ENCODE measurements at places on chromosomes 13 and 19.

DNA sequence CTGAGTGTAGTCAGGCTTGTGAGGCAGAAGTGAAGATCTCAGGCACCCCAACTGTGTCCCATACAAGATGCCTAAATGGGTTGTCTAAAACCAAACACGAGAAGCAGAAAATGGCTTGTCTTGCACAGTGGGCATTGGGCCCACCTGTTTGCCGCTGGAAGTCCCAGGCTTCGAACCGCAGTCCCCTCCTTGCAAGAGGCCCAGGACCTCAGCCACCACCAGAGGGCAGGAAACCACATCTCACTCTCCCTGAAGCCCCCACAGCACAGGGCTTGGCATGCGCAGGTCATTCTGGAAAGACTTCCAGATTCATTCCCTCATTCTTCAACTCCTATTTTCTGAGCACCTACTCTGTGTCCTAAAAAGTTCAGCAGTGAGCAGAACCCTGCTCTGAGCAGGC lies 973.7 kb downstream of the UQCRFS1 start:
- no peaks in the 10 kb centered on the region for H3K4me1 ChIP-seq
- H3K4me3 ChIP-seq = no peak overlapping the region
- H3K27me3 ChIP-seq = no peaks in the 10 kb centered on the region
- DNase-seq = no peak
- H3K27ac ChIP-seq = no peak overlapping the region
- H3K36me3 ChIP-seq = no peaks in the 10 kb centered on the region

DNA sequence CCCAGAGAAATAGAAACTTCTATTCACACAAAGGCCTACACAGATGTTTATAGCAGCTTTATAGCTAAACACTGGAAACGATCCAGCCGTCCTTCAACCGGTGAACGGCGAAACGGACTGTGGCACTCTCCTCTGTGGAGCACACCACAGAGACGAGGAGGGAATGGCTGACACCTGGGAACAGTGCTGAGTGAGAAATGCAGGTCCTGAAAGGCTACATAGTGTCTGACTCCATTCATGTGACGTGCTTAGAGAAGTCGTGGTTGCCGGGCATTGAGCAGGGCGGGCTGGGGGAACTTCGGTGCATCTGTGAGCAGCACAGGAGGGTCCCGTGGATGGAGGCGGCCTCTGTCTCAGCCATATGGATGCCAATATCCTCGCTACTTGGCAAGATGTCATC lies 3.1 kb upstream of the GRK1 start:
- peaks cover 26% of the 10 kb centered on the region for H3K27me3 ChIP-seq
- DNase-seq = peak; percentile 61
- H3K36me3 ChIP-seq = no peaks in the 10 kb centered on the region

GRCh38 chr13:52406629-52407028 lies 657 bp upstream of the THSD1 start:
- H3K27ac ChIP-seq = no peak overlapping the region
- H3K36me3 ChIP-seq = peaks cover 3% of the 10 kb centered on the region
- no peak for DNase-seq
- H3K27me3 ChIP-seq = no peaks in the 10 kb centered on the region

DNA sequence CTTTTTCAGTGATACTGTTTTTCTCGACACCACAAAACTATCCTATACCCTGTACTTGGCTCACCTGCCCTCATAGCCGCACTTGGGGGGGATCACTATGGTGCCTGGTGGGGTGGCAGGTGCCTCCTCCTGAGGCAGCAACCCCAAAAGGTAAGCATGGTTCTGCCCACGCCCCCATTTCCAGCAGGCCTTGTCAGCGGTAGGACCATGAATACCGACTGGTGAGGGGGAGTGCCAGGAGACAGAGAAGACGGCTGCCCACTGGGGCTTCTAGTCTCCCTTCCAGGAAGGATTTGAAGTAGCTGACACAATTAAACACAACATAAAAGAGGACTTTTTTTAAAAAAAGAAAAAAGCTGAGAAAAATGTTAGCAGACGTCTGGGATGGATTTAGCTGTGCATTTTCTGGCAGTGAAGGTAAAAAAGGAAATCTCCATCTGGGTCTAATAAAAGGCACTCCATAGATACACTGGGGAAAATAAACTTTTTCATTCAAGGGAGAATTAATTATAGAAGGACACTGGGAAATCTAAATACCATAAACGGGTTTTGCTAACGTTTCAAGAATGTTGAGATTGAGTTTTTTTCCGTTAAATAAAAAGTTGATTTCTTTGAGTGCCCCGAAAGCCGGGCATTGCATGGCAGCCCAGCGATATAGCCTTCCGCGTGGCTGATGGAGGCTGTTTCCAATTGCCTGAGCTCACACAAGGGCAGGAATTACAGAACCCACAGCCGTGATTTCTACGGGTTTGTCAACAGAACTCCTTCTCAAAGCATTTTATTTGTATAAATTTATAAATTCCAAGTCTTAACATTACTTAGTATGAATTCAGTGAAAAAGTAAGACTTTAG lies 45.1 kb downstream of the ATP11A start:
- peak; percentile 34 for DNase-seq
- no peak overlapping the region for H3K27ac ChIP-seq
- no peaks in the 10 kb centered on the region for H3K36me3 ChIP-seq
- H3K27me3 ChIP-seq = no peaks in the 10 kb centered on the region

DNA sequence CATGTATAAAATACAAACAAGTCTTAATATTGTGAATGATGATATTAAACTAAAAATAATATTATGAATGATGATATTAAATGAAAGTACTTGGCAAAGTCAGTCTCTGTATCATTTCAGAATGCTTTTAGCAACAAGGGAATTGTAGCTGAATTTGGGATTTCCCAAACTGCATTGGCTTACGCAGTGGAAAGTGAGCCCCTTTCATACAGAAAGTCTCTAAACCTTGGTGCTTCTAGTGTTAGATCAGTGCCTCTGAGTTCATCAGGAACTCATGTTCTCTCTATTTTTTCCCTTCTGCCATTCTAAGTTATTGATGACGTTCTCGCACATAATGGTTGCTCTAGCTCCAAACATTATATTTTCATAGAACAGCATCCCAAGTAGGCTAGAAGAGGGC lies 300.0 kb downstream of the ITGBL1 start:
- H3K36me3 ChIP-seq = no peaks in the 10 kb centered on the region
- H3K27me3 ChIP-seq = no peaks in the 10 kb centered on the region
- no peak for DNase-seq
- no peak overlapping the region for H3K27ac ChIP-seq

GRCh38 chr13:43377149-43377548 lies 353.8 kb downstream of the DNAJC15 start:
- no peak overlapping the region for H3K4me3 ChIP-seq
- peak overlapping the region; percentile 55 for H3K27ac ChIP-seq
- H3K4me1 ChIP-seq = peaks cover 44% of the 10 kb centered on the region
- H3K36me3 ChIP-seq = no peaks in the 10 kb centered on the region
- no peak for DNase-seq
- H3K27me3 ChIP-seq = no peaks in the 10 kb centered on the region

GRCh38 chr13:20351281-20352022 lies 119.3 kb upstream of the GJB6 start:
- H3K4me3 ChIP-seq = no peak overlapping the region
- no peak overlapping the region for H3K27ac ChIP-seq
- peak; percentile 72 for DNase-seq
- peaks cover 15% of the 10 kb centered on the region for H3K4me1 ChIP-seq
- H3K27me3 ChIP-seq = peaks cover 8% of the 10 kb centered on the region

GRCh38 chr13:110831437-110832204 lies 83.2 kb downstream of the ANKRD10 start:
- peaks cover 18% of the 10 kb centered on the region for H3K27me3 ChIP-seq
- no peak for DNase-seq
- no peaks in the 10 kb centered on the region for H3K36me3 ChIP-seq

Measured in osteoblast (primary cell).